ENCODE measurements at places on chromosomes 3 and 15.

DNA sequence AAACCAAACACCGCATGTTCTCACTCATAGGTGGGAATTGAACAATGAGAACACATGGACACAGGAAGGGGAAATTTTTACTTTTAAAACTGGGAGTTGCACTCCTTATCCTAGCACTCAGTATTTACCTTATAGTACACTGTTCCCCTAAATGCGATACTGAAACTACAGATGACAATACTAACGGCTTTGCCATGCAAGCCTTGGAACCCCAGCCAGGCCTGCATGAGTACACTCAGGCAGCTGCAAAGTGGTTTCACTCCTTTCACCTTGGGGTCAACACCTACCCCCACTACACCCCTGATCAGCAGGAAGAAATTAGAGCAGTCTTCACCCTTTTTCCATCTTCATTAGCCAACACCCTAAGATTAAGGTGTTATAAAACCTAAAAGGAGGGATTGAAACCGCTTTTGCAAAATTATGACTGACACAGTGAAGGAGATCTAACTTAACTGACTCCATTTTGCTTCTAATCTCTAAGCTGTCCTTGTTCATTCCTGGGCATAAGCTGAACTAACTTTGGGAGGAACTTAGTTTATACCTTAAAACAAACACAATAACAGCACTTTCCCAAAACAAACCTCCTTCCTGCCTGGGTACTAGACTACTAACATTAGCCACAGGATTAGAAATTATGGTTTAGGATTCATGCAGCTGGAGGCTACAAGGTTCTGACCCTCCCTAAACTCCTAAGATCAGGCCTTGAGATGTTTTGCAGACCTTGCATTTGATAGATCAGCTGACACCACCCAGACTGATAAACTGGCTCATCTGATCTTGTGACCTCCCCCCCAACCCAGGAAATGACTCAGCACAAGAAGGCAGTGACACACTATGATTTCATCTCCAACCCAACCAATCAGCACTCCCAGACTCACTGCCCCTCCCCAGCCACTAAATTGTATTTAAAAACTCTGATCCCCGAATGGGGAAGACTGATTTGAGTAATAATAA is 452.1 kb upstream of the PPP2R3A start:
- no peak for DNase-seq

DNA sequence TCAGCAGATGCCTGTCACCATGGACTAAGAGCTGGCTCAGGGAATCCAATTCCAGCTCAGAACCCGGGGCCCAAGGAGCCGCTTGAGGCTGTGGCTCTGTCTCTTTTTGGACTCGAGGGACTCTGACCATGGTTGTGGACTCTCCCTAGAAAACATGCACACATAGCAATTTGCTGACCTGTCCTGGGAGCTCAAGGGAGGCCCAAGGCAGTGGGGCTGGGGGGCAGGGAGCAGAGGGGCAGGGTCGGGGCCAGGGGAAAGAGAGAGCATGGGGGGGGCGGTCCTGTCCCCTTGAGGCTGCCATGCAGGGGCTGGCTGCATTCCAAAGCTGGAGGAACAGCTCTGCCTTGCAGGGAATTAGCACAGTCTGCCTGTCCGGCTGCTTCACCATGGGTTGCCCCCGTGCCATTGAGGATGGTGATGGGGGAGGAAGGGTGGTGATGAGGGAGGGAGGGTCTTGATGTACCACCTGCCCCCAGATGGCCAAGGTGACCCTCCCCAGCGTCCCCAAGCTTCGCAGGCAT is 190.1 kb downstream of the GOLGA6L6 start:
- DNase-seq, result no peak

DNA sequence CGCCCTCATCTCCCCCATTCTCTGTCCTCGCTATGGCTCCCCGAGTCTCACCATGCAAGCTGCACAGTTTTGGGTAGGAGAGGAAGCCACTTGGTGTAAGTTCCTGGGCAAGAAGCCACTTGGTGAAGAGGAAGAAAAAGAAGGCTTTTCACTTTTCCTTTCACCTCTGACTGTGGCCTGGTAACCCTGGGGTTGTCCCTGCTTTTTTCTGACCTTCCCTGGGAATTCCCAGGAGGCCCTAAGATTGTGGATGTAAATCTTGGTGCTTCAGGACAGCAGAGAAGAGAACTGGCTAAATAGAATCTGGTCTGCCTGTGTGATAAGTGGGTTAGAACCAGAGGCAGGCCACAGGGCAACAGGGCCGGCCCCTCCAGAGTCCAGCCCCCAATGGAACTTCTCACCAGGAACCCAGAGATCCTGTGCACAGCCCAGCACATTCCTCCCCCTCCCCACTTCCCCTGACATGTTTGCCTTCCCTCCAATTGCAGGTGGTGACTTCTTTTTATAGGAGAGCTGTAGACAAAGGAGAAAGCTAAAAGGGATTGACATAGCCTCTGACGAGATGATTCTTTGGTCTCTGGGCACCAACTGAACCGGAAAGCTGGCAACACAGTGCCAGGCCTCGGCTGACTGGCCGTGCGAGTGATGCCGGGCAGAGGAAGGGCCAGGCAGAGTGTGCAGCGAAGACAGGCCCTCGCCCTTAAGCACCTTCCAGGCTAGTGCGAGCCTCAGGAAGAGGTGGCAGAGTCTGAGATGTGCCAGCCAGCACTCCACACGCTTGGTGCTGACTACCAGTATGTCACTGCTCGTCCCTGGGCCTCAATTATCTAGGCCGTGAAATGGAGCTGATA is 19.4 kb upstream of the SKOR1 start:
- no peak for DNase-seq

GRCh38 chr3:177906126-177906511 is 630.1 kb upstream of the KCNMB2 start:
- no peak for DNase-seq

- no peak for DNase-seq
Measured at GRCh38 chr15:70422342-70422741, 324.6 kb upstream of the TLE3 start.

DNA sequence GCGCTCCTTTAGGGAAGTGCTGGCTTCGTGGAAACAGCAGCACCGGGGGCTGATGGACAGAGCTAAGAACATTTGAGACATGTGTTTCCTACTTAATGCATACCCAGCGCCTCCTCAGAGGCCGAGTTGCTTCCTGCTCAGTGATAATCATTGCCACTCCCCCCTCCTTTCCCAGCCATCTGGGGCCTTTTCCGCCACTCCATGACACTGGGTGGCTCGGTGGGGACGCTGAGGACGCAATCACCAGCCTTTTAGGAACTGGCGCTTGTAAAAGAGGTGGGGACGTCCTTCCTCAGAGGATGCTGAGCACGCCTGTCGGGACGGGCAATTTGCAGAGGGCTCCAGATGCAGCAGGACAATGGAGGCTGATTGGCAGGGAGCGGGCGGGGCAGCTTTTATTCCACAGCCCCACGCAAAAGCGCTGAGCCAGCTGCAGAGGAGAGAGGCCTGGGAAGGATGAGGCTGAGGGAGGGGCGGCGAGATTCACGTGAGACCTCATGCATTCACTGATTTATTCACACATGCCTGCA is 22.2 kb upstream of the IQSEC1 start:
- no peak for DNase-seq

GRCh38 chr3:3464131-3464530 is 284.6 kb upstream of the CRBN start:
- DNase-seq, result no peak

DNA sequence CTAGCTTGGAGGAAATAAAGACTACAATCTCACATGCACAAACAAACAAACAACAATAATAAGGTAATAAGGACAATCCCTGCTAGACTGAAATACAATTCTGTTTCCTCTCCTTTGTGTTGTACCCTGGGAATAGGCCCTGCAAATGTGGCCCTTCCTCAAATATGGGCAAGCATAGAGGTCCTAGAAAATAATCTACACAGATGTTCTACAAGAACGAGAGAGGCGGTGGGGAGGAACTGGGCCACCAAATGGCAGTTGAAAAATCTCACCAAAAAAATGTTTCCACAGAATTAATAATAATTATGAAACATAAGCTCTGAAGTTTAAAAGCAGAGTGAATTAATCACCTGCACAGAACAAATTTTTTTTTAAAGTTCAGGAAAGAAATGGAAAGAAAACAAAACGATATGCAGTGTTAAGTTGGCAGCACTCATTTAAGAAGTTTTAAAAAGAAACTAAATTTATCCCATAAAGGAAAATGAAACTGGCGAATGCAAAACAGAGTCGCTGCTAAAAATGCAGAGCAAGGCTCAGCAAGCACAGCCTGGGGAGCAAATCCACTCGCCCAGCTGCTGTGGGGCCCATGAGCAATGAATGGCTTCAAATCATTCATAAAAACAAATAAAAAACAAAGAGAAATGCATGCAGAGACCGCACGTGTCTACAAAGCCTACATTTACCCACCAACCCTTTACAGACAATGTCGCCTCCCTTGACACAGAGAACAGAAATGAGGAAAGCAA is 475.4 kb downstream of the OCA2 start:
- no peak for DNase-seq

DNA sequence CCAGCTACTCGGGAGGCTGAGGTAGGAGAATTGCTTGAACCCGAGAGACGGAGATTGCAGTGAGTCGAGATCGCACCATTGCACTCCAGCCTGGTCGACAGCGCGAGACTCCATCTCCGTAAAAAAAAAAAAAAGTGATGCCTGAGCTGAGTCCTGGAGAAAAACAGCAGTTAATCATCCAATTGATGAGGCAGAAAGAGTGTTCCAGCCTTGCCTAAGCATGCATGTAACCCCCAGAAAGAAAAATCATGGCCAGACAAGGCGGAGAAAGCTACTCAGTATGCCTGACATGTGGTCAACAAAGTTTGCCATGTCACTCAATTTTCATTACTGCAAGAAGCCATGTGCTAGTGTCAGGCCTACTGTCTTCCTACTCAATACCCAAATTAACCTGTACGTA is 593.1 kb upstream of the MDFIC2 start:
- DNase-seq, result no peak

DNA sequence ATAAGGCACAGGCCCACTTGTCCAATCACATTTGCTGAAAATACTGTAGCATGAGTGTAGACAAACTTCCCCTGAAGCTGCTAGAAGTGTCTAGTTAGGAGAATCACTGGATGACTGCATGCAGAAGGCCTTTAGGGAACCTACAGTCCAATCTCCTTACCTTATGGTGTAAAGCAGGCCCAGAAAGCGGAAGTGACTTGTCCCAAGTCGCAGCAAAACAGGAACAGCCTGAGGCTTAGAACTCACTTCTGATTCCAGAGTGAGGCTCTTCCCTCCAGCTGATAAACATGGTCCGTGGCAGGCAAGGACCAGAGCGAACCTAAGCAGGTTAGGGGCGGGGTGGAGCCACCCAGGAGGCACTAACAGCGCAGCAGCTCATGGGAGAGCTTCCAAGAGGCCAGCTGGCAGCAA is 2.5 kb downstream of the GRAMD2A start:
- DNase-seq, result no peak

GRCh38 chr15:88035381-88035780 is 221.2 kb downstream of the NTRK3 start:
- no peak for DNase-seq

GRCh38 chr3:8712908-8713255 is 20.7 kb upstream of the CAV3 start:
- DNase-seq, result no peak

- DNase-seq, result no peak
Measured at GRCh38 chr3:185153171-185153771, 411 bp upstream of the C3orf70 start.

GRCh38 chr15:33111041-33111451 is 83.5 kb downstream of the FMN1 start:
- no peak for DNase-seq

DNA sequence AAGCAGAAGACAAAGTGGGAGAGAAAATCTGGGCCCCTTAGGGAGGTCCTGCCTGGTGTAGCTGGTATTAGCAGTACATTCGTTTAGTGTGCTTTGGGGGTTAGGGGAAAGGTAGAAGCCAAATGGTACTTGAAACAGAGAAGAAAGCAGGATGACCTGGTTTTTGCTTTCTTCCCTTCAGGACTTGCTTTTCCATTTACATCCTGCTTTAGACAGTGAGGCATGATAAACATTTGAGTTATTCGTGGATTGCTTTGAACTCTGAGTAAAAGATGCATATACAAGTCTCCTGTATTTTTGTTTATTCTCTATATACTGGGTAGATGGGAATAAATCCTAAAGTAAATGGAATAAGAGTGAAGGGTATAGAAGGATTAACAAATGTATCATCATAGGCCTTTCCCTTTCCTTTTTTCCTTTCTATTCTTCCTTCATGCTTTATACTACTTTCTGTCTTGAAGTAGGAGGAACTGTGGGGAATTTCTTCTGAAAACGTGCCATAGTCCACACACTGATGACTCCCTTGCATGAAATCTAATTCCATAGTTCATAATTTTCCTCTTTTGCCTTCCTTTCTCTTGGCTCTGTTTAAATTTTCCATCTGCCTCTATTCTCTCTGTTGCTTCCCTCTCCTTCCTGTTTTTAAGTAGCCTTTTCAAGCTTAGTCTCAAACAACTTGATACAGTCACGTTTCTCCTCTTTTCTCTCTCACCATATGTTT is 139.5 kb upstream of the RBMS3 start:
- DNase-seq, result no peak

DNA sequence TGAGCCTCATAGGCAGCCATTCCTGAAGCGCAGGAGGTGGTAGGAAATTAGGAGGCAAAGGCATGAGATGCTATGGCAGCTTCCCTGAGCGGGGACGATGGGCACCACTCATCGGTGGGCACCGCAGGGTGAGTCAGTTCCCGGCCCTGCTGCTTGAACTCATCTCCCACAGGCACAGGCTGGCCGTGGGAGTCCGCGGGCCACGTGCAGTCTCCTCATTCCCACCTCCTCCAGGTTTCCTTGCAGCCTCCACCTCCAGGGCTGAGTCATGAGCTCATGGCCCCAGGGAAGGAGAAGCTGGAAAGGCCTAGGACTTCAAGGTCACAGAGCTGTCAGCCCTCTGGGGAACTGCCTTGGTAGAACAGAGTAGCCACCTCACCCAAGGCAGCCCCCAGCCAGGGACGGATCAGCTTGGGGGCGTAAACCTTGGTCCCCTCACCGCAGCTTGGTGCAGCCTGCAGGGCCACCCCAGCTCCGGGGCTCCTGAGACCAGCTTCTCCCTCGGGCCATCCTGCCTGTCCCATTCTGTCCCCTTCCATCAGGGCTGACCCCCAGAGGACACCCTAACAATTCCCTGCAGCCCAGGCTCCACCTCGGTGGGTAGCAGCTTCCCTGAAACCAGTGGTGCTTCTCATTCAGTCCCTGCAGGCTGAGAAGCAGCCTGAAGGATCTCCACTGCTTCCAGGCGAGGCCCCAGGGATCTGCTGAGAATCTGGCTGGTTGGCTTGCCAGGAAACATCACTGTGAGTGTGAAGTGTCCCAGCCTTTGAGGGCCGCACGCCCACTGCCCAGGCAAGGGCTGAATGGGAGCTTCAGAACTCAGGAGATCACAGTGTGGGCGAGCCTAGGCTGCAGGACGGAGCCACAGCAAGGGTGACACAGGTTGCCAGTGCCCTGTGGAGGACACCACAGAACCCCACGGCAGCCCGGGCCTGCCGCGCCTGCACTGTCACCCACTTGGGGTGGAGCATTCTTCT is 150.7 kb upstream of the MEF2A start:
- no peak for DNase-seq

DNA sequence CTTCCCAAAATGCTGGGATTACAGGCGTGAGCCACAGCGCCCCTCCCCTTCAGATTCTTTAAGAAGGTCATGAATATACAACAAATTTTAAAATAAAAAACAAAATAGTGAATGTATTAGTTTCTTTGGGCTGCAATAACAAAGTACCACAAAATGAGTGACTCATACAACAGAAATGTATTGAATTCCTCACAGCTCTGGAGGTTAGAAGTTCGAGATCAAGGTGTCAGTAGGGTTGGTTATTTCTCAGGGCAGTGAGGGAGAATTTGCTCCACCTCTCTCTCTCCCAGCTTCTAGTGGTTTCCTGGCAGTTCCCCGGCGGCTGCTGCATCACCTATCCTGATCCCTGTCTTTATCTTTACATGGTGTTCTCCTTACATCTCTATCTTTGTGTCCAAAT is 804.0 kb downstream of the ROBO1 start:
- DNase-seq, result no peak
